ENCODE measurements at places on chromosomes 2 and 18.

GRCh38 chr2:39225567-39225966 lies 18.2 kb downstream of the CDKL4 start:
- no peak for DNase-seq

DNA sequence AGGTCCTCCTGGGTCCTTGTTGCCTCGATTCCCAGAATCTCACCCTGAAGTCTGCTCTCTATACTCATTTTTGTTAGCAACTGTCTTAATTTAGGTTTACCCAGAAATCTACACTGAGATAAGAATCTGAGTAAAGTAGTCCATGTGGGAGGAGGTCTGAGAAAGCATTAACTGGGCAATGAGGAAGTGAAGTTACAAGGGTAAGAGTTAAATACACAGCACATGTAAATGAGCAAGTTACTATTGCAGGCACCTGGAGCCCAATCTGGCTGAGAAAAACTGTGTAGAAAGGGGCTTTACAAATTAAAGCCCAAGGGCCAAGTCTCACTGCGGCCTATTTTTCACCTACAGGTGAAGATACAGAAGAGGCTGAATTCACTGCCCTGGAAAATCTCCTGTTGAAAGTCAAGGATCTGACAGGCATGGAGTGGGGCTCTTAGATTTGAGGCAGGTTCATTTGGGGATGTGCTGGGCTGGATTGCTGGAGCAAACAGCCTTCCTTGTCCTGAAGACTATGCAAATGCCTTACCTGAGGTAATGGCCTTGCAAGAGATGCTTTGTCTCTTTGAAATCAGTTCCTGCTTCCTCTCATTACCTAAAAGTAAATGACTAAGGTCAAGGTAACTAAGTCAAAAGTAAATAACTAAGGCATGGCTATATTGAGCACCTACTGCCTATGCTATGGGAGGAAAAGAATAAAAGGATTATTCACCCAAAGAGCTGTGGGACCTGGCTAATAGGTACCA lies 84.4 kb upstream of the DYNAP start:
- no peak for DNase-seq

GRCh38 chr2:202848813-202849212 lies 22.8 kb downstream of the ICA1L start:
- DNase-seq, result no peak

- DNase-seq, result no peak
These were observed 49.9 kb downstream of the MRPL35 start for GRCh38 chr2:86249176-86249575.

- no peak for DNase-seq
These were observed at the start of gene PSMA8 for GRCh38 chr18:26133652-26134051. PSMA8 (plus strand) TSS chr18:26133869; CDS start chr18:26133966, 97 bp downstream.

- DNase-seq, result no peak
These were observed 118.5 kb upstream of the SALL3 start for GRCh38 chr18:78861116-78861515.

DNA sequence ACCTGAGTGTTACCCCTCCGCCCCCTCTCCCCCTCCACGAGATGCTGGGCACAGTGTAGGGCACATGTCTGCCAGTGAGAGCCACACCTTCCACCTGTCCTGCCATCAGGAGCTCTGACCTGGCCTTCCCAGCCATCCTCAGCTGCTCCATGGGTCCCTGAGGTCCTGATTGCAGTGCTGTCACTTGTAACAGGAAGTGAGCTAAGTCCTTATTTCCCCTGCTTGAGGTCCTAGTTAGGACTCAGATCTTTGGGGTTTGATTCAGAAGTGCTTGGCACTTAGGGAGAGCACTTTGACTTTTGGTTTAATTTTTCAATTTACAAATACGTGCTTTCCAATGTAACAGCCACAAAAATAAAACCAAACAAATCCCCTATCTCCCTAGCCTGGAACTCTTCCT lies 125.5 kb downstream of the WDSUB1 start:
- no peak for DNase-seq

- no peak for DNase-seq
These were observed 11.3 kb downstream of the MITD1 start for GRCh38 chr2:99169534-99169933.

DNA sequence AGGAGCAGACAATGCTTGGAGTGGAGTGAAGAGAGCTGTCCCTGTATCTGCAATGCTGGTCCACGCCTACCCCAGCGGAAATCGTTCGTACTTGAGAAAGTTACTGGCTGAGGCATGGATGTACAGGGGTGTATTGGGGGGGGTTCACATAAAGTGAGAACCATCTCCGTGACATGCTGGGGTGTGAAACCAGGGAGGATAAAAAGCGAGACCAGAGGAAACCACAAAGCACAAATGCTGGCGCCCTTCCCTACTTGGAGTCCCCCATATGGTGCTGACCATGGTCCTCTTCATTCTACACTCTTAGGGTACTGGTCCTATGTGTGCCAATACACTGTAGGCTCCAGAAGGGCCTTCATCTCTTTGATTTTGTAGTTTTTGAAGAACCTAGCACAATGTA lies 244.1 kb downstream of the L3MBTL4 start:
- no peak for DNase-seq

DNA sequence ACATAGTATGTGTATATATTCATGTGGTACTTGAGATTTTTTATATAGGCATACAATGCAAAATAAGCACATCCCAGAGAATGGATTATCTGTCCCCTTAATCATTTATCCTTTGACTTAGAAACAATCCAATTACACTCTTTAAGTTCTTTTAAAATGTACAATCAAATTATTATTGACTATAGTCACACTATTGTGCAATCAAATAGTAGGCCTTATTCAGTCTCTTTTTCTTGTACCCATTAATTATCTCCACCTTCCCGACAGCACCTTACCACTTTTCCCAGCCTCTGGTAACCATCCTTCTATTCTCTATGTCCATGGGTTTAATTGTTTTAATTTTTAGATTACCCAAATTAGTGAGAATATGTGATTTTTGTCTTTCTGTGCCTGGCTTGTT lies 914.1 kb downstream of the CCDC85A start:
- DNase-seq, result no peak

DNA sequence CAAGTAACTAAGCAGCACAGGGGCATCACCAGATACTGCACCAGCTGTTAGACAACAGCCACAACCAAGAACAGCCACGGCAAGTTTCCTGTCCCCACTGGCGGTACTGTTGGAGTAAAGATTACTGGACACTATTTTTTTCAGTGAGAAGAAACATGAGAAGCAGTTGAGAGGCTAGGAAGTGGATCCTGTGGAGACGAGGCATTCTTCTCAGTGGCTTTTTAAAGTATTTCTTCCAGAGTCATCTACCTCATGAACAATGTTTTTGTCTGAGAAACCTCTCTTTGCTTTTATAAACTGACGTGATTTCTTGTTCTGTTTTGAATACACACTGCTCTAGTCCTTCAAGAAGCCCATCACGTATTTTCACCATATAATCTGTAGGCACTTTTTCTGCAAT lies 18.8 kb downstream of the TM4SF20 start:
- DNase-seq, result no peak

DNA sequence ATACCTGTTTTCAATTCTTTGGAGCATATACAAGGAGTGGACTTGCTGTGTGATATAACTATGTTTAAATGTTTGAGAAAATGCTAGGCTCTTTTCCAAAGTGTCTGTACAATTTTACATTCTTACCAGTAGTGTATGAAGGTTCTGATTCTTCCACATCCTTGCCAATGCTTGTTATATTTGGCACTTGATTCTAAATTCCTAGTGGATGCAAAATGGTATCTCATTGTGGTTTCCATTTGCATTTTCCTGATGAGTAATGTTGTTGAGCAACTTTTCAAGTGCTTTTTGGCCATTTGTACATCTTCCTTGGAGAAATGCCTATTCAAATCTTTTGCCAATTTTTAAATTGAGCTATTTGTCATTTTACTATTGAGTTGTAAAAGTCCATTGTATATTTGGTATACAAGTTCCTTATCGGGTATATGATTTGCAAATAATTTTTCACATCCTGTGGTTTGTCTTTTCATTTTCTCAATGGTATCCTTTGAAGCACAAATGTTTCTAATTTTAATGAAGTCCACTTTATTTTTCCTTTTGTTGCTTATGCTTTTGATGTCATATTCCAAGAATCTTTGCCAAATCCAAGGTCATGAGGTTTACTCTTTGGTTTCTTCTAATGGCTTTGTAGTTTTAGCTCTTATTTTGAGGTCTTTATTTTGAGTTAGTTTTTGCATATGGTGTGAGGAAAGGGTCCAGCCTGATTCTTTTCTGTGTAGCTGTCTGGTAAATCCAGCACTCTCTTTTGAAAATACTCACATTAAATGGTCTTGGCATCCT lies 33.2 kb upstream of the CWC22 start:
- DNase-seq, result no peak

DNA sequence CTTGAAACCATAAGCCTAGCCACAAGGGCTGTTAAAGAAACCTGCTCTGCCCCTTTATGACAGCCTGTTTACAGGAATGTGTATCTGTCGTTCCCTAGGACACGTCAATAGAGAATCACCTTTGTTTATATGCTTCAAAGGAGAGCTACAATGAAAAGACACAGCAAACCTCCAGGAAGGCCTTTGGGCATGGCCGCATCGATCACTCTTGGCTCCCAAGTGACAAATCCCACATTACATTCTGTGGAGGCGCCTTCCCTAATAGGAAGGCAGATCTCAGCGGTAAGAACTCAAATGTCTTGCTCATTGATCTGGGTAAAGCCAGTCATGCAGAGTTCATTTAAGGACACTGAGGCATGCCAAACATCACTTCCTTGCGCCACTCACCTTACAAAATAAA lies 26.5 kb downstream of the KIAA2012 start:
- DNase-seq, result no peak
